ENCODE measurements at places on chromosomes 7 and 10.

GRCh38 chr7:18550574-18550973, 55.0 kb downstream of the HDAC9 start:
- no peak for DNase-seq

GRCh38 chr10:45403151-45403550, 29.1 kb downstream of the ALOX5 start:
- DNase-seq, result no peak

GRCh38 chr7:44331682-44332081, 6.3 kb upstream of the CAMK2B start:
- no peak for DNase-seq

DNA sequence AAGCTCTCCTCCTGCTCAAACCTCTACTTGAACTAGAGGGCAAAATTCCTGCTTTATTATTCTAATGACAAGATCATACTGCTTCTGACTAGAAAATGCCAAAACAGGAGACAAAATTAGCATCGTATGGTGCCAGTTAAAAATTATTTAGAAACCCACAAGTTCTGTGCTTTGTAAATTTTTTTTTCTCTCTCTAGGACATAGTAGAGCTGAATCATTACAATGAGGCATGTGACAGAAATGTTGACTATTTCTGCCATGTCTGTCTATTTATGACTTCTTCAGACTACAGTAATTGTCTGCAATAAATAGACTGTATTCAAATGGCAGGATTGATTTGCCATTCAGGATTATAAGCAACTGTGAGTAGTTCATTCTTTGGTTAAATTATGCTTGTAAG, 335.8 kb downstream of the PRPF18 start:
- DNase-seq, result no peak

GRCh38 chr7:21113609-21114415, 314.1 kb upstream of the SP4 start:
- no peak for DNase-seq

DNA sequence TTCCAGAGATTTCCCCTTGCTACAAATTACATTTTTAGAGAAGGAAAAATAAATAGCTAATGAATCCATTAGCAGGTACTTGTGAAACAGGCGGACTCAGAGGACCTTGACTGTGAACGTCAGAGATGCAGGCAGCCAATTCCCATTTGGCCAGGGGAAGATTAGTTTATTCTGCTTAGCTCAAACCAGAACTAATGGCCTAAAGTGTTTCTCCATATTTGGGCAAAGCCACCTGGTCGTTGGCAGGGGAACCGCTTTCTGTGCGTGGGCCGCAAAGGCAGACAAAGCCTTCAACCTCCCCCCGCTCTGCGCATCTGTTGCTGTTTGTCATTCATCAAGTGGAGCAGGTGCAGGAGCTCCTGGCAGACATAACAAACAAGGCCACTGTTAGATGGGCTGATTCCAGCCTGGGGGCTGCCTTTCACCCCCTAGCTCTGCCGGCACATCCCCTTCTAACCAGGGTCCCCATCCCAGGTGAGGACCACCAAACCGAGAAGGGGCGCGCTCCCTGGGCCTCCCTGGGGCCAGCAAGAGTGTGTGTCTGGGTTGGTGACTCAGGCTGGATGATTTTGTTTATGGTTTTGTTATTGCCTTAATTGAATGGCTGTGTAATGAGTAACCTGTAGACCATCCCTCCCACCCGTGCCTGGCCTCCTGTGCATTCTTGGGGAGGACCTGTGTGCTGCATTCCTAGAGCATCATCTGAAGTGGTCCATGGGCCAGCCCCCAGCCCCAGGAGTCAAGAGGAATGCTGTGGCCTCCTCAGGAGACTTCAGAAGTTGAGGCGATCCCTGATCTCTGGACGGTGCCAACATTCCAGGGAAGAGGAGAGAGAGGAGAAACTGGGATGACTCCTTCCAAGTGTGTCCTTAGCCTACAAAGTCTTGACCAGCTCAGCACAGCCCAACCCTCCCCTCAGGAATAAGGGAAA, 14.5 kb upstream of the CPA1 start:
- DNase-seq, result no peak

- no peak for DNase-seq
These were observed 285.1 kb upstream of the SP8 start for GRCh38 chr7:21071561-21072501.

GRCh38 chr7:94561841-94562514, 52.4 kb downstream of the CASD1 start:
- DNase-seq, result no peak
